ENCODE measurements at places on chromosomes 16 and 17. TPM values are rescaled to one million over a fixed set of nuclear protein-coding genes. Genes with fewer than 3 reads are reported as not detected.

GRCh38 chr17:80812362-80813088 lies 179.1 kb upstream of the CHMP6 start:
- H3K27me3 ChIP-seq: no peaks in the 10 kb centered on the region
- H3K4me3 ChIP-seq: peak overlapping the region; percentile 11

DNA sequence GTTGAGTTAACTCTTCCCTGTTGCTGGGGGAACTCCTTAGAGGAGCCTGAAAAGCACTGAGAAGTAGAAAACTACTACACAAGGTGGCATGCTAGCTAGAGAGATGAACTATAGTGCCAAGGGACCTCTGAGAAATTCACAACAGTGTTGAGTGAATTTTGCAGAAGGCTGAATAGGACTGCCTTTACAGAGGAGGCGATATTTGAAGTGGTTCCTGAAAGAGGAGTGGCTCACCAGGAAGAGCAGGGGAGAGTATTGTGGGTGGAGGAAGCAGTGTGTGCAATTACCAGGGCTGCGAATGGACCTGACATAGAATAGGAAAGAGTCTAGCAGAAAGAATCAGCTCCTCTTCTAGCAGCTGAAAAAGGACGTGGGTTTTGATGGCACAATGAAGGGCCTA lies 66.4 kb downstream of the CDK5R1 start:
- no peak overlapping the region for H3K27ac ChIP-seq
- H3K36me3 ChIP-seq: no peaks in the 10 kb centered on the region
- H3K27me3 ChIP-seq: no peaks in the 10 kb centered on the region
- H3K4me3 ChIP-seq: no peak overlapping the region
- DNase-seq: no peak

The TBC1D26 gene
- not detected for total RNA-seq

The PSMC3IP gene
- total RNA-seq: 25.5 TPM

DNA sequence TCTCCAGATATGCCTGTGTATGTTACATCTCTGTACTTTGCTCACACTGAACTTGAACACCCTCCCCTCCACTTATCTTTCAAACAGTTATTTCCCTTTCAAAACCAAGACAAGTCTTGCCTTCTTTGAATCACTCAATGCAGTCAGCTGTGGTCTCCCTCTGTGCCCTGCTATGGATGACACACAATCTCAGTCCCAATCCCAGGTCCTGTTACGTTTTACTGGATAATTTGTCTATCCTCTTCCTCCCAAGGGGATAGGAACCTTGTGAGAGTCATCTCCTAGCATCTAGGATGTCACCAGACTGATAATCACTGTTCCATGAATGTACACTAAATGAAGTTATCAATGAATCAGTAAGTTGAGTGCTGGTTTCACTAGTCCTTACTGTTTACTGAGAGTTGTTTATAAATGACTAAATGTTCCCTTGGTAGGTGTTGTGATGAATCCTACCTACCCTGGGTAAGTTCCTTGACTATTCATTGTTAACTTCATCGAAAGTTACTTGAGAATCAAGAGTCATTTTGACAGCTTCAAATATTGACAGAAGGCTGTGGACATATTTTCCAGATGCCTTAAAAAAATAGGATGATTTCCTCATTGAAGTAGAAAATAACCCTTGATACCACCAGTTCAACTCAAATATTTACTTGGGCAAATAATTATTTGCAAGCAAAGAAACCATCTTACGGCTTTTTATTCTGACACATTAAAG lies 244.9 kb downstream of the PRKCA start:
- H3K4me1 ChIP-seq: peaks cover 62% of the 10 kb centered on the region
- DNase-seq: no peak
- peak overlapping the region; percentile 76 for H3K27ac ChIP-seq
- peaks cover 34% of the 10 kb centered on the region for H3K36me3 ChIP-seq
- no peaks in the 10 kb centered on the region for H3K27me3 ChIP-seq

The SLC47A1 gene
- not detected for total RNA-seq

GRCh38 chr16:81409016-81409556 lies 35.5 kb upstream of the CMIP start:
- H3K36me3 ChIP-seq: no peaks in the 10 kb centered on the region
- H3K4me1 ChIP-seq: no peaks in the 10 kb centered on the region
- no peak overlapping the region for H3K4me3 ChIP-seq
- no peak for DNase-seq
- no peak overlapping the region for H3K27ac ChIP-seq

DNA sequence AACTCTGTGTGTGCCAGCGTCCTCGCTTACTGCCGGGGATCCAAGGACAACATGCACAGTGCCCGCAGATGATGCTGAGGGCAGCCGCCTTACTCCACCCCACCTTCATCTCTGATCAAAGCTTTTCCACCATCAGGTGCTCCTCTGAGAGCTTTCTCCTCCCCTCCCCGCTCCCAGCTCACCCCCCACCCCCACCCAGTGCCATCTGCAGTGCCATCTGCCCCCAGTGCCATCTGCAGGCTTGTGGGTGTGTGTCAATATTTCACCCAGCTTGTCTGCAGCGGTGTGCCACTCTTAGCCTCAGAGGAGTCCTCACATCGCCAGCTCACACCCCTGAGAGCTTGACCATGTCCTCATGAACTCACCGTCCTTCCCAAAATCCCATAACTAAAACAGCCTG lies 98.2 kb upstream of the NOL11 start:
- no peaks in the 10 kb centered on the region for H3K27me3 ChIP-seq
- no peak overlapping the region for H3K4me3 ChIP-seq
- DNase-seq: no peak
- no peak overlapping the region for H3K27ac ChIP-seq
- H3K4me1 ChIP-seq: no peaks in the 10 kb centered on the region
- H3K36me3 ChIP-seq: peaks cover 1% of the 10 kb centered on the region

DNA sequence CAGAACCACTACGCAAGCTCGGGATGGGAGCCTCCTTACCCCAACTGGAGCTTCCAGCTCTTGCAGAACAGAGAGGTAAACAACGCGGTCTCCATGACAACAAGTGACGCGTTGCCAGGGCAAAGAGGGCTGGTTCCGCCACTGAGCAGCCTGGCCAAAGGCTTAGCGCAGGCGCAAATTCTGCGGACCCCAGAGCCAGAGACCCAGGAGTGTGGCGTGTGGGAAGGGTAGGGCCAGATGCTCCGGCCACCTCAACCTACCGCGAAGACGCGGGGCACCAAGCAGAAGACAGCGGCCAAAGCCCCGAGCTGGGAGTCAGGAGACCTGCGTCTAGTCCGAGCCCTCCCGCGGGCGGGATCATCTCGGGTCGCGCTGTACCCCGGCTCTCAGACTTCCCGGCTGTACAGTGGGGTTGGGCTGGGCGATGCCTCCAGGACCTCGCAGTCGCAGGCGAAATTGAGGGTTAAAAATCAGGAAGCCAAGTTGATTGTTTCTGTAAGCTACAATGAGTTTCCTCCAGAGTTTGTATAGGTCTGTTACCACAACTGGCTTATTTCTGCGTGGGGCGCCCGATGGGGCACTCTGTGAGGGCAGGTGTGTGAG lies at the start of gene TEKT1:
TSS of gene TEKT1 (minus strand) at position 69 of the 603 bp plus-strand sequence. CDS start 1,353 bp downstream, outside the sequence.
- H3K4me3 ChIP-seq: peak within 1 kb of the TSS; percentile 56
- H3K27me3 ChIP-seq: peaks cover 68% of the 10 kb centered on the region
- DNase-seq: peak; percentile 82
- H3K4me1 ChIP-seq: peaks cover 5% of the 10 kb centered on the region

- DNase-seq: peak; percentile 76
- peak overlapping the region; percentile 97 for H3K27ac ChIP-seq
- H3K27me3 ChIP-seq: no peaks in the 10 kb centered on the region
- H3K4me1 ChIP-seq: peaks cover 27% of the 10 kb centered on the region
- peak overlapping the region; percentile 94 for H3K4me3 ChIP-seq
- H3K36me3 ChIP-seq: peaks cover 62% of the 10 kb centered on the region
These were observed 530 bp downstream of the NAA60 start for GRCh38 chr16:3444032-3444388.

DNA sequence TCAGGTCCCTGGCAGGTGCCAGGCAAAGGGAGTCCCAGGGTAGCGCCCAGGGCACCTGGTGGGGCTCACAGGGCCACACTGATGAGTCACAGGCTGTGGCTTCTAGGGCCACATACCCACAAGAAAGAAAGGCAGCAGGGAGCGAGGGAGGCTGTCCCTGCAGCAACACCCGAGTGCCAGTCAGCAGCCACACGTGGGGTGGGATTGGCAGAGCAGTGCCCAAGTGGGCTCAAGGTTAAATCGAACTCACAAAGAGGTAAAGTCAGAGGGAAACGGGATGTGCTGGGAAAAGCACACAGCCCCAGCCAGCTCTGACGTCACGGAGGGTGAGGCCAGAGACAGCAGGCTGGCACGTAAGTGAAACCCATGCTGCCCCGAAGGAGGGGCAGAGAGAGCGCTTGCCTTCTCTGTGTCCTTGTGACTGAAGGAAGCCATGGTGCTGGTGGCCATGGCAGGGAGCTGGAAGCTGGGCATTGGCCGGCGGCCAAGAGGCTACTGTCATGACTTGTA lies 33.8 kb downstream of the FA2H start:
- DNase-seq: no peak
- H3K27ac ChIP-seq: no peak overlapping the region
- no peaks in the 10 kb centered on the region for H3K27me3 ChIP-seq
- H3K36me3 ChIP-seq: no peaks in the 10 kb centered on the region
